ENCODE measurements at places on chromosomes 5 and 9.

- H3K27me3 ChIP-seq, result no peaks in the 10 kb centered on the region
- H3K27ac ChIP-seq, result peak overlapping the region; percentile 82
- H3K4me1 ChIP-seq, result peaks cover 10% of the 10 kb centered on the region
- no peaks in the 10 kb centered on the region for H3K36me3 ChIP-seq
- peak; percentile 87 for DNase-seq
- H3K4me3 ChIP-seq, result peak overlapping the region; percentile 56
Observed at GRCh38 chr9:114504341-114505186, 709 bp downstream of the WHRN start.

DNA sequence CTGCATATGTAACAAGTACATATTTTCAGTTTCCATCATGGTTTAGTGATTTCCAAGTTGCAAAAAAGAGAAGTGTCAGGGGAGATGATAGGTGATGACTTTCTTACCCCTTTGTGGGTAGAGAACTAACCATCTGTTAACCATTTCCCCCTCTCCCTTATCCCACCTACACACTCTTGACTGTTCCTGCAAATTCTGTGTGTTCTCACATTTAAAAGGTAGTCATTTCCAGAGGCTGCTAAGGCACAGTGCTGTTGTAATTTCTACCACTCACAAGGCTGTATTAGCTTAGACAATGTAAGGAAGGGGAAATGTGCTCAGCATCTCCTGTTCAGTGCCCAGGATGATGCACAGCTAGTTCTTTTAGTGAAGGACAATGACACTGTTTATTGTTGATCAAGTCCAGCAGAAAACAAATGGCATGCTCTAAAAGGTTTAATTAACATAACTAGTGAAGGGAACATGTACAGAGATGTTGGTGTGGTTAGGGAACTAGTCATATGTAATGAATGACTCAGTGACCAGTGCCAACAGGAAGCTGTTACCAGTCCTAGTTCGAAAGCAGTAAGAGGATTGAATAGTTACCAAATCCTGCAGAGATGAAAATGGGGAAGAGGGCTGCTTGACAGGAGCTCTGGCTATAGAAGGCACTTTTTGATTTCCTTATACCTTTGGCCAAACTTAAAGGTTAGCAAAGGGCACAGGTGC is 165.1 kb downstream of the PLK2 start:
- no peaks in the 10 kb centered on the region for H3K36me3 ChIP-seq
- H3K4me3 ChIP-seq, result no peak overlapping the region
- H3K4me1 ChIP-seq, result peaks cover 5% of the 10 kb centered on the region
- no peak for DNase-seq

- H3K27me3 ChIP-seq, result peaks cover 11% of the 10 kb centered on the region
- H3K4me3 ChIP-seq, result peak overlapping the region; percentile 59
- H3K27ac ChIP-seq, result peak overlapping the region; percentile 96
- DNase-seq, result no peak
Observed at GRCh38 chr5:170296036-170296934, 1.3 kb downstream of the LCP2 start.

DNA sequence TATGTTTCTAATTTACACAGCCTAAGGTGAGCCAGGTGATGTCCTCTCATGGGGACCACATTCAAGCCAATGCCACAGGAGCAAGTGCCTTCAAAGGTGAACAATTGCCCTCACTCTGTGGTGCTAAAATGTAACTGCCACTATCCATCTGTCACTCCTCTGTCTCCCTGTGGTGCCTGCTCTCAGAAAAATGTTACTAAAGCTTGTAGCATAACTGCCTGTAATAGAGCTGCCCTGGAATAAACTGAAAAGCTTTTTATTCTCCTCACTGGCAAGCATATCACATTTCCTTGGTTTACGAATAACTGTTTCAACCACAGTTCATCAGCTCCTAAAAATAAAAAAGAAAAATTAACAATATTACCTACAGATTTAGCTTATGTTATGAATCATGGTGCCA is 142.4 kb downstream of the ST8SIA4 start:
- no peak overlapping the region for H3K27ac ChIP-seq
- no peaks in the 10 kb centered on the region for H3K36me3 ChIP-seq
- no peak for DNase-seq
- H3K4me1 ChIP-seq, result no peaks in the 10 kb centered on the region

- no peak overlapping the region for H3K27ac ChIP-seq
- no peaks in the 10 kb centered on the region for H3K36me3 ChIP-seq
- no peak for DNase-seq
- no peaks in the 10 kb centered on the region for H3K27me3 ChIP-seq
- H3K4me1 ChIP-seq, result no peaks in the 10 kb centered on the region
Observed at GRCh38 chr9:1522219-1522767, 472.1 kb downstream of the DMRT2 start.

DNA sequence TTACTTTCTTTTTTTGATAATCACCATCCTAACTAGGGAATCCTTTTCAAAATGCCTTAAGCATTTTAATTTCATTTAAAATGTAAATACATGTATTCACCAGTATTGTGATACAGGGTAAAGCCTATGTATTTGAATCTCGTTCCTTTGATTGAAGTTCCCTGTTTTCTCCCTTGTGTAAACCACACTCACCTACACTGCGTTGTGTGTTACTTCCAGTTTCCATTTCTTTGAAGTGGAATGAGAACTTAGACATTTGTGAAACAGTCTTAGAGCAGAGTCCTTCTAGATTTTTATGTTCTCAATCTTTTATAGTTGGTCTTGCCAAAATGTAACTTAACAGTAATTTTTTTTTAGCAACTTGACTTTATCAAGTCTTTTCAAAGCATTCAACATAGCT is 101.4 kb downstream of the ZNF462 start:
- no peak for DNase-seq
- no peaks in the 10 kb centered on the region for H3K4me1 ChIP-seq
- H3K36me3 ChIP-seq, result no peaks in the 10 kb centered on the region
- no peaks in the 10 kb centered on the region for H3K27me3 ChIP-seq

- H3K27me3 ChIP-seq, result no peaks in the 10 kb centered on the region
- H3K27ac ChIP-seq, result no peak overlapping the region
- DNase-seq, result no peak
- no peak overlapping the region for H3K4me3 ChIP-seq
Observed at GRCh38 chr9:1414711-1415131, 364.6 kb downstream of the DMRT2 start.
